ENCODE measurements at places on chromosomes 1 and 21.
A peak's percentile ranks its signal among the peaks of the same experiment; 100 is the strongest.

DNA sequence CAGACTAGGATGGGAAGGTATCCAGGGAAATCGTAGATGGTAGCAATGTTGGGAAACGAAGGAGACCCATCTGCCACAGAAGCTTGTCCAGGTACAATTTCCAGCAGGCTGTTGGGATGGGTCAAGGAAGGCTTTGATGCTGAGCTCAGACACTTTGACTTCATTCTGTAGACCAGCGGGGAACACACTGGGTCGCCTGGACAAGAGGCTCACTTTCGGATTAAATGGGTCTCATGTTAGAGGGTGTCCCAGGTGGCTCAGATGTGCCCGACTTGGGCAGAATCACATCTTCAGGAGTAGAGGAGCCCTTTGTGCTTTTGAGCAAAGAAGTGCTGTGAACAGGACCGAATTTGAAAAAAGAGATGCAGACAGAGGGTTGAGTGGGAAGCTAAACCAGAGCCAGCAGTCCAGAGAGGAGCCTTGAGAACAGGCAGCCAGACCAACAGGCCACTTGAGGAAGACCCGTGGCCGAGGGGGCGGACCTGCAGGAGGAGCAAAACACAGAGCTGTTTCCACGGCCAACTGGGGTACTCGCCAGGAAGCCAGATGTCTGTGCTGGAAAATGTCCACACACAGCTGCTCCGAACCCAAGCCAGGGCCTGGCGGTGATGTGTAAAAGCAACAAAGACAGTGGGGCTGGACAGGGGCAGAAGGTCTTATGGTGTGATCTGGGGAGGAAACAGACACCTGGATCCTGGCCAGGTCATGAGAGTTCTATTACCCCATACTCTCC, 146.9 kb downstream of the AJAP1 start:
- no peak for DNase-seq

DNA sequence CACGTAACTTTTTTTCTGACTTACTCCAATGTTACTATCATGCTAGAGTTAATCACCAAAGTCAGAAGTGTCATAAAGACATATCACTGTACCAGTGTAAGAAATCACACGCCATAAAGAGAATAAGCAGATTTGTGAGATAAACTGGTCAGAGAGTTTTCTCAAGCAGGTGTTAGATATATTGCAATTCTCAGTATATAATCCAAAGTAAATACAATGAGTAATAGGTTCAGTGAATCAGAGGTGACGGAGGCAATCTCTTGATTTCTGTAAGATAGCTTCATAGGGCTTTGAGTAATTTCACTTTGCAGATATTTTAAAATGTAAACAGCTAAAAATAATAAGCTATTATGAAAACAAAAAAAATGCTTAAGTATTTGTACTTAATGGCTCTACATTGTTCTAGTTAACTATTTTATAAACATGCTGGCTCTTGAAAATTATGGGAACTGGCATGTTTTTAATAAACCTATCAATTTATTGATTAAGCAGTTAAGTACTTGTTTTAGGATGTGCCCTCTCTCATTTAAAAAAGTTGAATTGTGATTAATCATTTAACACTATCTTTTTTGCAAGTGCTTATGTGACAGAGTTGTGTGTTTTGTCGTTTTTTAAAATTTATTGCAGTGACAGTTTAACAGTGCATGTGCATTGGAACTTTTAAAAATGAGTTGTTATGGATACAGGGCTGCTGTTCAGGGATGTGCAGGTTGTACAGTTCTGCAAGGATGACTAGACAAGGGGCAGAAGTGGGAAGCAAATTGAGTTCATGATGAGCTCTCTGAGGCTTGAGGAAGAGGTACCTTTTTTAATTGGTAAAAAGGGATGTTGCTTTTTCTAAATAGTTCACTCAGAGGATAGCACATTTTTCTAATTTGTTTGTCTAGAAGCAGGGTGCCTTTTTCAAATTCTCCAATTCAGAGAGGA, 119.1 kb downstream of the USP25 start:
- DNase-seq = peak; percentile 77

- DNase-seq = no peak
Observed at GRCh38 chr1:178521241-178521640, 8.3 kb downstream of the TEX35 start.

- peak; percentile 38 for DNase-seq
Observed at GRCh38 chr1:234589854-234590620, 19.9 kb downstream of the IRF2BP2 start.

- no peak for DNase-seq
Observed at GRCh38 chr1:213997038-213997771, 9.4 kb downstream of the PROX1 start.

- no peak for DNase-seq
Observed at GRCh38 chr1:72285074-72285425, 2.7 kb upstream of the NEGR1 start.

DNA sequence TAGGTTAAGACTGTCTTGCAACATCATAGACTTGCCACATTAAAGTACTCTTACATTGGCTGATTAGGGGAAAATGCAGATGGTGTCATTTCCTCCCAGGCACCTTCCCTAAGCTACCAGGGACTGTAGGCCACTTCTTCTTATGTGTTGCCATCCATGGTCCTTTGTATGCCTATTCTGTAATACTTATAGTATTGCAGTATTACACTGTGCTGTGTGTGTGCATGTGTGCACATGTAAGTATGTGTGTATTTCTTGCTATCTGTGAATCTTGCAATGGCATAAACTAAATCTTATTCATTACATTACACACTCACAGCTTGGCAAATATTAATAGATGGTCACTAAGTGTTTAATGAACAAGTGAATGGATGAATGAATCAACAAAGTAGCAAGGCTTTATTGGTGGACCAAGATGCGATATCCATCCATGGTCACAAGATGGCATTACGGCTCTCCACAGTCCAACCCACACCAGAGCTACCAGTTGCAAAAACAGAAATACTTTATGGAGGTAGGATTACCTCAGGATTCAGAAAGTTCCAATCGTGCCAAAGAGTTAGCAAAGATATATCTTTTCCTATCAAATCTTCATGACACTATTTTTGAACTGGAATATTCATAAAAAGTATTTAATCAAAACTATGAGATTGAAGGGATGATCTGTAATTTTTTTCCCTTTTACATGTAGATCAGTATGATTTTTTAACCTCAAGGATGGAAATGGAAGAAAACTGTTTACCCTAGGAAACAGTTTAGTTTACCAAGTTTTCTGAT, 160.2 kb downstream of the DENND1B start:
- DNase-seq = peak; percentile 63

DNA sequence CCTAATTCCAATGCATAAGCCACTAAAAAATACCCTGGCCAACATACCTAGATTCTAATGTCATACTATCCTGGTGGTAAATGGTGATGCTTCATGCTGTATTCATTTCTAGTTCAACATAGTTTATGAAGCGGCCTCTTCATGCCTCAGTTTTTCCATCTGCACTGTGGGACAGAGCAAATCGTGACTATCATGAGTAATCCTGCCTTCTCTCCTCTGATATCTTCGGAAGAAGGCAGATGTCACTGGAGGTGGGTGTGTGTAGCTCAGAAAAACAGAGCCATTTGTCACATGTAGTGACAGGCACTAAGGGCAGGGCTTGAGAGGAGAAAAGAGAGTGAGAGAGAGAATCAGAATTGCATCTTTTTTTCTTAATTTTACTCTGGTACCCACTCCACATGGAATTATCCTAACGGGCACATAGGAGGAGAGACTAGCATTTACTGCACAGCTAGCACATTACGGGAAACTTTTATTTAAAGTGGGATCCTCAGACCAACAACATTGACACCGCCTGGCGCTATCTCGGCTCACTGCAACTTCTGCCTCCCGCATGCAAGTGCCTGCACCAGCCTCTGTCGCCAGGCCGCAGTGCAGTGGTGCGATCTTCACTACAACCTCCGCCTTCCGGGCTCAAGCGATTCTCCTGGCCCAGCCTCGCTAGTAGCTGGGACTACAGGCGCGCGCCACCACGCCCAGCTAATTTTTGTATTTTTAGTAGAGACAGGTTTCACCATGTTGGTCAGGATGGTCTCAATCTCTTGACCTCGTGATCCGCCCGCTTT, 78.4 kb upstream of the KCNA3 start:
- DNase-seq = no peak

- no peak for DNase-seq
Observed at GRCh38 chr1:185956881-185957280, 222.7 kb downstream of the HMCN1 start.

GRCh38 chr1:97989094-97989680, 68.4 kb upstream of the DPYD start:
- peak; percentile 77 for DNase-seq

DNA sequence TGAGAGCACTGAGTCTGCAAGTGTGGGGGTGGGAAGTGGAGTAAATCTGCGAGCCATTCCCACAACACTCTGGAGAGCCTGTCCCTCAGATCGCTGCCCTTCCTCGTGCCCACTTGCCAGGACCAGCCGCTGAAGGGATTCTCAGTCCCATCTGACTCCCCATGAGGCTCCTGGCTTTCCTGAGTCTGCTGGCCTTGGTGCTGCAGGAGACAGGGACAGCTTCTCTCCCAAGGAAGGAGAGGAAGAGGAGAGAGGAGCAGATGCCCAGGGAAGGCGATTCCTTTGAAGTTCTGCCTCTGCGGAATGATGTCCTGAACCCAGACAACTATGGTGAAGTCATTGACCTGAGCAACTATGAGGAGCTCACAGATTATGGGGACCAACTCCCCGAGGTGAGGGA, 1.9 kb downstream of the OPTC start:
- no peak for DNase-seq

DNA sequence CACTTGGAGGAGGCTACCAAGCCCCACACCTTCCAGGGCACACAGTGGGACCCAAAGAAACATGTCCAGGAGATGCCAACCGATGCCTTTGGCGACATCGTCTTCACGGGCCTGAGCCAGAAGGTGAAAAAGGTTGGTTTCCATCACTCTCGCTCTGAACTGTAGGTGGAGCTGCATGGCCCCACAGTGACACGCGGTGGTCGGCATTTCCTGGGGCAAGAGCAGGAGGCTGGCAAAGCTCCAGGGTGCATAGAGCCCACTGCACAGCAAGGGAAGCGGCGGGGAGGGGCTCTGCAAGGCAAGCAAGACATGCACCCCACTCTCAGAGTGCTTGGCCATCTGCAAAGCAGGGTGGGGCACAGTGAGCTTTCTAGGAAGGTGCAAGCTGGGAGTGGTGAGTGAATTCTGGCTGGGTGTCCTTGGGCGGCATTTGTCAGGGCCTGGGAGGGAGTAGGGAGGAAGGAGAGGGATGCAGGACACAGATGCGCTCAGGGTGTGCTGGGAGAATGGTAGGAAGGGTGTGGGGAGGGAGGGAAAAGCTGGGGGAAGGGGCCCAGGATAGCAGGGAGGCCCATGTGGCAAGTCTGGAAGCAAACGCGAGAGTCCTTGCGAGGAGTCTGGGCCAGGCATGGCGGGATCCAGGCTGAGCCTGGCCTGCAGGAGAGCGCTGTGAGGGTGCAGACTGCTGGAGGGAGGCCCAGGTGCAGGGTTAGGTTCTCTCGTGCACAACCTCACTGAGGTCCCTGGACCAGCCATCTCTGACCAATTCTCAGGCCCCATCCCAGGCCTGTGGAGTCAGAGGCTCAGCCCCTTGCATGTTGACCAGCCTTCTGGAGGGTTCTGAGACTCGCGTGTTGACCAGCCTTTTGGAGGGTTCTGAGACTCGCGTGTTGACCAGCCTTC, 11.0 kb downstream of the TRPM2 start:
- DNase-seq = no peak

DNA sequence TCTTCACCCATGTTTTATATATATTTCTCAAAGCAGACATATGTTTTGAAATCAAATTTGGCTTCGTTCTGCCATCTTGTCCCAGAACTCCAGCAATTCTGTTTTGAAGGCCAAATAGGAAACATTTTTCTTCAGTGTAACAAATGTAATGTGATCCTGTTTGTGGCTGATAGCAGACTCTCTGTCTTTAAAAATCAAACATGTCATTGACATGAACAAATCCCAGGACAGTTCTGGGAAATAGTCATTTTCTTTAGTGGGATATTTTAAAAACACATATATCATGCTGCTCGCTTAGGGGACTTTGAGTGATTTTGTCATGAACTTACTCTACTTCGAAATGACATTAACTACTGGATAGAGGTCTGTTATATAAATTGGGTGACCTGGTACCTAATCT, 51.4 kb downstream of the HMCN1 start:
- DNase-seq = no peak

DNA sequence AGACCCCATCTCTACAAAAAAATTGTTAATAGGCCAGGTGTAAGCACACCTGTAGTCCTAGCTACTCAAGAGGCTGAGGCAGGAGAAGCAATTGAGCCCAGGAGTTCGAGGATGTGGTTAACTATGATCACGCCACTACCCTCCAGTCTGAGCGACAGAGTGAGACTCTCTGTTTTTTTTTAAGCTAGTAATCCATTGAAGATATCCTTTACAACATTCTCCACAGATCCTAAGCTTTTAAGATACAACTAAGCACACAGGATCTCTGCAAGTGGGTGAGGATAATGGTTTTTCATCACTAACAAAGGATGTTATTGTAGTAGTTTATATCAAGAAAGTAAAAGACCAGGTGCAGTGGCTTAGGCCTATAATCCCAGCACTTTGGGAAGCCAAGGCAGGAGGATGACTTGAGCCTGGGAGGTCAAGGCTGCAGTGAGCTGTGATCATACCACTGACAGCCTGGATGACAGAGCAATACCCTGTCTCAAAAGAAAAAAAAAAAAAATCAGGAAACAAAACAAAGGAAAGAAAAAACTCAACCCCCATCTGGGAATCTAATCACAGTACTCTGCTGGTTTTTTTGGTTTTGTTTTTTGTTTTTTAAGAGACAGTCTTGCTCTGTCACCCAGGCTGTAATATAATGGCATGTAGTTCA, 166.1 kb downstream of the RERE start:
- DNase-seq = no peak

DNA sequence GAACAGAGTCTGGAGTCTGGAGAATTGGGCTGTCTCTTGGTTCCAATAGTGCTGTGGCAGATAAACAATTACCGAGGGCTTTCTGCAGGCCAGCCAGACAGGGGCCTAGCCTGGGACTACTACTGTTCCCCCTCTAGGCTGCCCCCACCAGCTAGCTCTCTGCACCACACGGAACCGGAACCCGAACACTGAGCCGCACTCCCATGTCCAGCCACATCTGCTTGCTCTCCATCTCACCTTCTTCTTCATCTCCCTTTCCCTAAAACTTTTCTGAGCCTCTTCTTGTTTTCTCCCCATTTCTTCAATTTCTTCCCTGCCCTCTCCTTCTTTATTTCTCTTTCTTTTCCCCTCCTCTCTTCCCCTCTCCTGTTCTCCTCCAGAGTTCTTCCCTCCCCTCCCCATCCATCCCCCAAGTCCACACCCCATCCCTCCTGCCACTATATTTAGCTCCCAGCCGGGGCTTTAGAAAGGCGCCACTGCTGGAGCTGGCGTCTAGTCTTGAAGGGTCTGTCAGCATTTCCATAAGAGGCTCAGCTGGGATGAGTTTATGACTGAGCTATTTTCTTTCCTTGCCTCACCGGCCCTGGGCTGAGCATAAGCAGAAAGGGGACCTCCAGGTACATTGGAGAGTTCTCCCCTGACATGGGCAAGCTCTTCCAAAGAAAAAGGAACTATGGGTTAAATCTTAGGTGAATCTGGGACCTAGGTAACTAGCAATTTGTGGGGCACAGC, 25.7 kb upstream of the ATP2B4 start:
- peak; percentile 20 for DNase-seq

All from ELR (cell line).